NCI-H1105 treated with DMSO at 0.1 percent for 48 hours (cell line): ENCODE measurements at places on chromosomes 2 and 18.
A peak's percentile ranks its signal among the peaks of the same experiment; 100 is the strongest.

DNA sequence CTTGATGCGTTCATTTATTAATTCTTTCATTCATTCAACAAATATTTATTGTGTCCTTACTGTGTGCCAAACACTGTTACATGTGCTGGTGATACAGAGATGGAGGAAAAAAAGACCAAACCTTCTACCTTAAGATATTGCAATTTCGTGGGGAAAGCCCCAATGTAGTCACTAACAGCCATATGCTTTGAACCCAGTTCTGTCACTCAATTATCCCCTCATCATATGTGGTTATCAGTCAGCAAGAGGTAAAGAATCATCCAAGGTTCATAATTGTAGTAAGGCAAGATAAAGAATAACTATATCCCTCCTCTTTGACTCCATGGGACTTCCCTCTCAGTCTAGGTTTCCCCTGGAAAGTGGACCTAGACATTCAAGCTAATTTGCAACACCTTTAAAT, 1185.6 kb upstream of the CELF4 start:
- no peak for DNase-seq

GRCh38 chr2:10911291-10912075, at the start of gene KCNF1:
Gene KCNF1, plus strand, starts transcription at chr2:10911934. Its CDS starts 493 bp downstream, at chr2:10912427.
- DNase-seq, result peak; percentile 39

DNA sequence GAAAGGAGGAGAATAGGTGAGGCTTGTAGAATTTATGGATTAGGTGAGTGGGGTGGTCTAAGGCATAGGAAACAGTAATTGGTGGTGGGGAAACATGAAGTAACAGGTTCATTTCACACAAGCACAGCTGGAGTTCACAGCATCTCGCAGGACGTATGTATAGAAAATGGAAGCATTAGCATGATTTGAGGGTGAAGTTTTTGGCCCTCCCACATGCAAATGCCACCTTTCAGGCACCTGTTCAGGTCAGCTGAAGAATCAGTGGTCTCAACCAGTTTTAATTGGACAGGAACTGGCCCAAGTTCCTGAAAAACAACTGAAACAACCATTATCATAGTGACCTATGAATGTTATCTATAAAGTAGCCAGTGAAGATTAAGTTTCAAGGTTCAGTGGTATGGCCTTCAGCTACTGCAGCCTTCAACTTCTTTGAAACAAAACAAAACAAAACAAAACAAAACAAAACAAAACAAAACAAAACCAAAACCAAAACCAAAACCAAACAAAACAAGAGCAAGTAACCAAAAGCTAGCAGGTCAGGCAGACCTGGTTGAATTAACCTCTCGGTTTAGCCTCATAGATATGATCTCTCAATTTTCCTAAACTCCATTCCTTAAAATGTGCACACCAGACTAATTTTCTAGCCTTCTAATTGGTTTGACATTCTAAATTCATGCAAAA, 102.1 kb upstream of the SPHKAP start:
- DNase-seq, result no peak

DNA sequence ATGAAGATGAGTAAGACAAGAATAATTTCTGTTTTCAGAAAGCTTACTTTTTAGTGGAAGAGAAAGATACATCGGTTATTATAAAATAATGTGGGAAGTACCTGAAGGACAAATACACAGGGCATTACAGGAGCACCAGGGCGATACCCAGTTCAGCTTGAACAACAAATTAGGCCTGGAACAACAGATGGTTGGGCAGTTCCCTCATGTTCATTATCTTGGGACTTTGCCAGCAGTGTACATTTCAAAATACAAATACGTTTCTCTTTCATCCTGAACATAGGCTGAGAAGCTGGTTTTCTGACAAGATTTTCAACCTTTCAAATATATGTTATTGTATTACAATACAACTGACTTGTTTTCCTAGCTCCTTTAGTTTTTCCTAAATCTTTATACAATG, 79.6 kb downstream of the TGIF1 start:
- DNase-seq, result peak; percentile 64

DNA sequence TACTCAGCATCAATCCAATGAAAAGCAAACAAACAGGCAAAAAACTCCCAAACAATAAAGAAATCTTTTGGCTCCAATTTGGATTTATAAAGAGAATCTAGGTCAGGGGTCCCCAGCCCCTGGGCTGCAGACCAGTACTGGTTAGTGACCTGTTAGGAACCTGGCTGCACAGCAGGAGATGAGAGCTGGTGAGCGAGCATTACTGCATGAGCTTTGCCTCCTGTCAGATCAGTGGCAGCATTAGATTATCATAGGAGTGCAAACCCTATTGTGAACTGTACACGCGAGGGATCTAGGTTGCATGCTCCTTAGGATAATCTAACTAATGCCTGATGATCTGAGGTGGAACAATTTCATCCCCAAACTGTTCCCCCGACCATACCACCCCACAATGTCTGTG, 102.2 kb downstream of the KIAA1328 start:
- DNase-seq, result no peak

DNA sequence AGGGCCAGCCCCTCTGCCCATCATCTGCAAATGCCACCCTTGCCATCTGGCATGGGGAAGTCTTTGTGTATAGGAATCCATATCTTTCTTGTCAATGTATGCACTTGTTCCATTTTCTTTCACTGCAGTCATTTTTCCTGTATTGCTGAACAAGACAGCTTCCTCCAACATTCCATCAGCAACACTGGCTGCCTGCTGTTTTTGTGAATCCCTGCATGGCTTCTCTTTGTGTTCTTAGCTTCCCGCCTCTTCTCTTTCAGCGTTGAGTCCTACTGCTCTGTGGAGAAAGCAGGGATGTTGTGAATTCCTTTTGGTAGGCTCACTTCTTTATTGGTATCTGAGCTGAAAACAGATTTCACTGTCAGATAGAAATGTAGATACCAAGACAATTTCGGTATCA, 150.0 kb downstream of the LPIN1 start:
- no peak for DNase-seq

GRCh38 chr2:86064006-86064405, 41.7 kb downstream of the POLR1A start:
- DNase-seq, result no peak

DNA sequence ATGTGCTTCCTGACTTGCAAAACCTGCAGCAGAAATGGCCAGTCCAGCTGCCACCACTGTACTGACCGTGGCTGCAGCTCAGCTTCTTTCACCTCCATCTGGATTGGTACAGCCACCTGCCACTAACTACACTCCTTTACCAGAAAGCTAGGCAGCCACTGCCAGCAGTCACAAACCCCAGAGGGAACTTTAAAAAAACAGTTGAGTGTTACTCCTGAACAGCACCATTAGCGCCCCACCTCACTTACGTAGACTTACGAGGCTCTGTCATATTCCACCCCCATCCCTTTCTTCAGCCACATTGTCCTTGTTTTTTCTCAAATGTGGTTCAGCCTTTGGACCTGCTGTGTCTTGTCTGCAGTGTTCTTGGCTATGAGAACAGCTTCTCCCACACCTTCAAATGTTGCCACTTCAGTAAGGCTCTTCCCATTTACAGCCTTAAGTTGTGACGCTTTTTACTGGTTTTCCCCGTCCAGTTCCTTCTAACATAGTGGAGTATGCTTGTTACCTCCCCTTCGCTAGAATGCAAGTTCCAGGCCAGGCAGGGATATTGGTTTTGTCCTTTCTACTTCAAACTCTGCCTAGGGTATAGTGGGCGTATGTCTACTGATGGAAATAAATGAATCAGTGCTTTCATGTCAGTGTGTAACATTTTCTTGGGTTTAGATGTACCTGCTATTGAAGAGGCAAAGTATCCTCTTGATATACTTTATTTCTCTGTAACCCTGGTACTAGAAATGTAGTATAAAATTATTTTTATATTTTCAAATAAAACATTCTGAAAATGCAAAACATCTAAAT, 17.0 kb downstream of the HNRNPA3 start:
- no peak for DNase-seq

DNA sequence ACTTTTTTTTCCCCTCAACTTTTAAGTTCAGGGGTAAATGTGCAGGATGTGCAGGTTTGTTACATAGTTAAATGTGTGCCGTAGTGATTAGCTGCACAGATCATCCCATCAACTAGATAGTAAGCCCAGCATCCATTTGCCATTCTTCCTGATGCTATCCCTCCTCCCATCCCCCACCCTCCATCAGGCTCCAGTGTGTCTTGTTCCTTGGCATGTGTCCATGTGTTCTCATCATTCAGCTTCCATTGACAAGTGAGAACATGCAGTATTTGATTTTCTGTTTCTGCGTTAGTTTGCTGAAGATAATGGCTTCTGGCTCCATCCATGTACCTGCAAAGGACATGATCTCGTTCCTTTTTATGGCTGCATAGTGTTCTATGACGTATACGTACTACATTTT, 47.2 kb upstream of the STON1 start:
- DNase-seq, result peak; percentile 59

- no peak for DNase-seq
Observed at GRCh38 chr18:27695503-27695902, 481.4 kb downstream of the CDH2 start.

GRCh38 chr2:57080035-57080434, 896.2 kb downstream of the CCDC85A start:
- no peak for DNase-seq

DNA sequence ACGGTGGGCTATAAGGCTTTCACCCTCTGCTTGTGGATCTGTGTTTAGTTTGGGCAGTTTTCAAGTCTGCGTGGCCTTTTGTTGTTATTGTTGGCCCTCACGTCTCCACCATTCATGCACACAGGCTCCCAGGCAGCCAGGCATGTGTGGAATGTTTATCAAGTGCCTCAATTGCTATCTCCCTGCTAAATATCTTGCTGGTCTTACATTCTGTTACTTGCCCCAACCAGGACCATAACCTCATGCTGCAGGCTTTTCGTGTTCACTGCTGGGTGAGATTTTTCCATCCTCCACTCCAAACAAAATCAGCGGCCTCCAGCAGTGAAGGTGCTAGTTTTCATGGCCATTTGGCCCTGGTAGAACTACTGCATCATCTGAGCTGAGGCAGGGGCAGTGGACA, 63.0 kb upstream of the DSC1 start:
- DNase-seq, result no peak

- no peak for DNase-seq
Observed at GRCh38 chr2:199207011-199207410, 250.7 kb downstream of the SATB2 start.

GRCh38 chr18:53193870-53194269, 853.9 kb downstream of the DCC start:
- DNase-seq, result no peak
